ENCODE measurements at places on chromosomes 2 and 18.

GRCh38 chr2:132439703-132440398 is 23.2 kb downstream of the GPR39 start:
- DNase-seq = no peak
- peaks cover 12% of the 10 kb centered on the region for H3K4me1 ChIP-seq
- H3K27ac ChIP-seq = no peak overlapping the region
- no peaks in the 10 kb centered on the region for H3K27me3 ChIP-seq
- no peak overlapping the region for H3K4me3 ChIP-seq
- no peaks in the 10 kb centered on the region for H3K36me3 ChIP-seq

GRCh38 chr2:101556033-101556459 is 81.1 kb upstream of the RFX8 start:
- no peak overlapping the region for H3K27ac ChIP-seq
- no peak for DNase-seq
- H3K27me3 ChIP-seq = no peaks in the 10 kb centered on the region

GRCh38 chr2:75705921-75706320 is 4.8 kb downstream of the GCFC2 start:
- no peaks in the 10 kb centered on the region for H3K36me3 ChIP-seq
- no peak overlapping the region for H3K4me3 ChIP-seq
- H3K27ac ChIP-seq = no peak overlapping the region
- DNase-seq = no peak
- H3K27me3 ChIP-seq = no peaks in the 10 kb centered on the region

GRCh38 chr2:157327200-157327599 is 1.6 kb upstream of the ERMN start:
- no peaks in the 10 kb centered on the region for H3K36me3 ChIP-seq
- no peak overlapping the region for H3K4me3 ChIP-seq
- H3K4me1 ChIP-seq = no peaks in the 10 kb centered on the region
- no peaks in the 10 kb centered on the region for H3K27me3 ChIP-seq

DNA sequence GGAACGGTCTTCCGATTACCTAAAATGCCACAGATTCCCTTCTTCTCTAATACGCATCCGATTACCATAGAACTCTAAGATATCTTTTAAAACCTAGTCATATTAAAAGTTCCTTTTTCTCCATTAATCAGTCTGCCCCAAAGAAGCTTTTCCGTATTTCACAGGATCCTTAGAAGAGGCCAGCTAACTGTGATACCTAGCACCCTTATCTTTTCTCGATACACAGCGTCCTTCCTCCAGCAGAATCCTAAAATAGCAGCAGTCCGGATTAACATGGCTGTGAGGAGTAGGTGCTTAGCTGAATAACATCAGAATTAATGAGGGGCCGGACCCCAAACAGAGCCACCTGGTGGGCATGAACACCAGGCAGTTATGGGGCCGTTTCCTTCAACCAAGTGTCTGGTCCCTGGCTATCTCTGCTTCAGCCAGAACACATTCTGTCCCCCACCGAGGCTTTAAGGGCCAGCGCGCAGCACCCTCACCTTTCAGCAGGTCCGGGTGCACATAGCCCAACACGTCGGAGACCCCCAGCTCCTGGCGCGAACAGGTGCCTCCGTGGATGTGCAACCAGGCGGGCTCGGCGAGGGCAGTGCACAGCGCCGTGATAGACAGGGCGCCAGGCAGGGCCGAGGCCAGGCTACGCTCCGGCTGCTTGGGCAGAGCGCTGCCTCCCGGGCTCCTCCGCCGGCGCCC is 995 bp downstream of the TMEM127 start:
- H3K4me3 ChIP-seq = peak overlapping the region; percentile 96
- no peak overlapping the region for H3K27ac ChIP-seq
- H3K4me1 ChIP-seq = peaks cover 20% of the 10 kb centered on the region
- peaks cover 16% of the 10 kb centered on the region for H3K36me3 ChIP-seq
- H3K27me3 ChIP-seq = no peaks in the 10 kb centered on the region

DNA sequence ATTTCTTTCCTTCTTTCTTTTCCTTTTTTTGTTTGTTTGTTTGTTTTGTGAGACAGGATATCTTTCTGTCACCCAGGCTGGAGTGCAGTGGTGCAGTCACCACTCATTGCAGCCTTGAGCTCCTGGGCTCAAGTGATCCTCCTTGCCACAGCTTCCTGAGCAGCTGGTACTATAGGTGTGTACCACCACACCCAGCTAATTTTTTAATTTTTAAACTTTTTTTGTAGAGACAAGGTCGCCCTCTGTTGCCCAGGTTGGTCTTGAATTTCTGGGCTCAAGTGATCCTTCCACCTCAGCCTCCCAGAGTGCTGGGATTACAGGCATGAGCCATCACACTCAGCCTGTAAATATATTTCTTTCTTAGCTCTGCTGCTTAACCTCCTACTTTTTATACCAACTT is 83.4 kb upstream of the CYP20A1 start:
- DNase-seq = no peak
- H3K27ac ChIP-seq = no peak overlapping the region
- H3K4me1 ChIP-seq = no peaks in the 10 kb centered on the region
- H3K4me3 ChIP-seq = no peak overlapping the region

- no peaks in the 10 kb centered on the region for H3K4me1 ChIP-seq
- H3K27ac ChIP-seq = no peak overlapping the region
- peaks cover 14% of the 10 kb centered on the region for H3K36me3 ChIP-seq
- no peak overlapping the region for H3K4me3 ChIP-seq
These were observed 32.5 kb downstream of the BMPR2 start for GRCh38 chr2:202408546-202409140.

GRCh38 chr18:56982766-56983165 is 164.1 kb upstream of the BOD1L2 start:
- H3K27me3 ChIP-seq = no peaks in the 10 kb centered on the region
- H3K36me3 ChIP-seq = no peaks in the 10 kb centered on the region
- H3K27ac ChIP-seq = no peak overlapping the region

DNA sequence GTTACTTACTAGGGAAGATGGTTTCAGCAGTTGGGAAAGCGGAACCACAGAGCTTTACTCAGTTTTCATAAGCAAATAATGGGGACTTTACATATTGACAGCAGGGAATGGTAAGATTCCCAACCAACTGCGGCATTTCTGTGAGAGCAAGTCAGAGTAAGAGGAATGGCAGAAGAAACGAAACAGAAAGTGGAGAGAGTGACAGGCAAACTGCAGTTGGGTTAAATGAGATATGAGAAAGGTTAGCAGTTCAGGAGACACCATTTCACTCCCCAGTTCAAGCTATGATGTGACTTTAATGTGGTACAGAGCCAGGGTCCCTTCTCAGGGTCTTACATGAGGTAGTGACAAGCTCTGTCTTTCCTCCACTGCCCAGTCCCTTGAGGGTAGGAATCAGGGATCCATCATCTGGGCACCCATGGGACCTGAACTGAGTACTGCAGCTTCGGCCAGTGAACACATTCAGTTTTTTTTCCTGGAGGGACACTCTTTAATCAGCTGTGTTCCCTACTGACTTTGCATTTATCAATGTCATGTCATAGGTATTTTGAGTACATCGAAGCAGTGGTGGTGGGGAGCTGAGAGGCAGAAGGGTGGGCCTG is 33.0 kb upstream of the GREB1 start:
- peaks cover 2% of the 10 kb centered on the region for H3K36me3 ChIP-seq
- peaks cover 2% of the 10 kb centered on the region for H3K27me3 ChIP-seq
- peaks cover 42% of the 10 kb centered on the region for H3K4me1 ChIP-seq
- no peak overlapping the region for H3K27ac ChIP-seq
- DNase-seq = no peak

GRCh38 chr2:221503965-221504364 is 68.1 kb downstream of the EPHA4 start:
- DNase-seq = no peak
- peaks cover 4% of the 10 kb centered on the region for H3K36me3 ChIP-seq
- H3K27me3 ChIP-seq = no peaks in the 10 kb centered on the region
- H3K4me3 ChIP-seq = no peak overlapping the region

Data from neuronal stem cell (in vitro differentiated cells).